ENCODE measurements at places on chromosomes 5 and 9. TPM values are rescaled to one million over a fixed set of nuclear protein-coding genes. Genes with fewer than 3 reads are reported as not detected.

DNA sequence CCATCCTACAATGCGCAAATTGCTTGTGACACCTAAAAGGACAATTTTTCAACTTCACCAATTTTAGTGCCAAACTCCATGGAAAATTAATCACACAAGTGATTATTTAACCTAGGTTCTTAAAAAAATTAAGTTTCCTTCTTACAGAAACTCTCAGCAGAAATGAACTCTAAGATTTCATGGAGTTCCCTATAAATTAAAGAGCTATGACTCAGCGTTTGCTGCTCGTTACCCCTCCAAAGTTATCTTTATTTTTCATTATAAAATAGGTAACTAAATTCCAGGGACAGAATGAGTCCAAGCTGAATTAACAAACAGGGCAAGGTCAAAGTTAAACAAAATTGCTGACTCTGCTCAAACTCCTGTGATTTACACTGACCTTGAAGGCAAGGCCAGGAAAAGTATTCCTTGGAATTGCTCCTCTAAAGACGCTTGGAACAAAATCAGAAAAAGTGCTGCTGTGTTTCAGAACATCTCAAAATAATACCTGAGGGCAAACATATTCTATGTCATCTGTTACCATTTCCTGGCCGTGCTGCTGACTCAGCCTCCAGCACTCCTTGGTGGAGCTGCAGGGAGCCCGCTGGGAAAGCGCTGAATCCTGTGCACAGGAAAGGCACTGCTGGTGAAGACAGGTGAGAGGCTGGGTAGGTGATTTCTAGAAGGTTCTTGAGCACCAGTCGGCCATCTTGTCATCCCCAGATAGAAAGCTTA, 2.5 kb upstream of the CMBL start:
- no peaks in the 10 kb centered on the region for H3K4me1 ChIP-seq
- DNase-seq: peak; percentile 53
- peak overlapping the region; percentile 8 for H3K27ac ChIP-seq
- no peaks in the 10 kb centered on the region for H3K36me3 ChIP-seq
- H3K4me3 ChIP-seq: no peak overlapping the region

Gene DOCK2
- total RNA-seq: 4.8 TPM

Gene TOPORS
- 17.4 TPM for total RNA-seq

Gene HEXB
- total RNA-seq: 173 TPM

Gene USP20
- total RNA-seq: 20.0 TPM

DNA sequence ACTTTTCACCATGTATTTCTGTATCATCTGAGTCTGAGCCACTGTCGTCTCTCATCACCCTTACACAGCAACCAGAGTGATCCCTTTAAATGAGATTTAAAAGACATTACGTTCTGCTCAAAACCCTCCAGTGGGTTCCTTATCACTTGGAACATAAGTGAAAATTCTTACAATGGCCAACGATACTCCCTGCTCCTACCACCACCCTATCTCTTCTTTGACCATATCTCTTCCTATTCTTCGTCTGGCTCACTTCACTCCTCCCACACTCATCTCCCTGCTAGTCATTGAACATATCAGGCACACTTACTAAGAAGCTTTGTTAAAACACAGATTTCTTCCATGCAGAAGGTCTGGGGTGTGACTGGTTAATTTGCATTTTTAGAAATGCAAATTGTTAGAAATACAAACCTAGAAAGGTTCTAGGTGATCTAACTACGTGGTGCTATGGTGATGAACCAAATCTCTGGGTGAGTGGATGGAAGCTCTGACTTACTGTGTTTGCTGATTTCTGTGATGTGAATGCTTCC, 166.6 kb upstream of the CD180 start:
- no peaks in the 10 kb centered on the region for H3K27me3 ChIP-seq
- no peak for DNase-seq
- H3K27ac ChIP-seq: no peak overlapping the region
- no peaks in the 10 kb centered on the region for H3K36me3 ChIP-seq
- no peak overlapping the region for H3K4me3 ChIP-seq

- DNase-seq: no peak
- H3K27ac ChIP-seq: no peak overlapping the region
- peaks cover under 1% of the 10 kb centered on the region for H3K4me1 ChIP-seq
- no peaks in the 10 kb centered on the region for H3K36me3 ChIP-seq
These were observed 1061.3 kb upstream of the DMAC1 start for GRCh38 chr9:8860925-8861324.

Gene KIF12
- total RNA-seq: 33.8 TPM

DNA sequence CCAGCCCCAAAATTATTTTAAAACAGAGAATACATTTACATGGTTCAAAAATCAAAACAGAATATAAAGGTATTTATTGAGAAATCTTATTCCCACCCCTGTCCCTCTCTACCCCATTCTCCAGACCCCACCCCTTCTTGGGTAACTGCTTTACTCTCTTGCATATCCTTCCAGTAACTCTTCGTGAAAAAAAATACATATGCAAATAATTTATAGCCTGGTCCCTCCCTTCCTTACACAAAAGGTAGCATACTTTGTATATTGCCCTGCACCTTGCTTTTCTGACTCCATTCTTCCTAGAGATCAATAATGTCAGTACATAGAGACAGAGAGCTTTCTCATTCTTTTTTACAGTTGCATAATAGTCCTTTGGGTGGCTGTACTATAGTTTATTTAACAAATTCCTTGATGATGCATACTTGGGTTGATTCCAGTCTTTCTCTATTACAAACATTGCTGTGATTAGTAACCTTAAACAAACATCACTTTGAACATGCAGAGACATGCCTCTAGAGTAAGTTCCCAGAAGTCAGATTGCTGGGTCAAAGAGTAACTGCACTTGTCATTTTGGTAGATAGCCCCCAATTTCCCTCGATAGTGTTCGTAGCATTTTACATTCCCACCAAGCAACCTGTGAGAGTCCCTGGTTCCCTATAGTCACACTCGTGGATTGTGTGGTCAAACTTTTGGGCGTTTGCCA, 47.9 kb downstream of the STOM start:
- peaks cover 10% of the 10 kb centered on the region for H3K36me3 ChIP-seq
- H3K27ac ChIP-seq: peak overlapping the region; percentile 53
- H3K27me3 ChIP-seq: no peaks in the 10 kb centered on the region
- no peak overlapping the region for H3K4me3 ChIP-seq

DNA sequence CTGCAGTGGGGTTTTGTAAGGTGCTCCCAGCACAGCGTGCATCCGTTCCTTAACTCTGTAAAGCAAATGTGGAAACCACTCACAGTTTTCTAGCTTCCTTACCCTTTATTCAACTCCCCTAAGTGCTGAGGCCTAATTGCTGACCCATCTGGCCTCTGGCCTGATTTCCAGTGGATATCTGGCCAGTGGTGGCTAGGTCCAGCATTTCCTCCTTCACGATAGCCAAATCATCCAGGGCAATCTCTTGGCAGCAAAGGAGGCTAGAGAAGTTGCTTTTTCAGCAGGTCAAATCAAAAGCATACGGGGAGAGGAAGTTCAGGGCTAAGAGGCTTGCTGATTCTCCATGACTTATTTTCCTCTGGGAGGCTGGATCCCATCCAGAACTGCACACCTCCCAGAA, 286.3 kb upstream of the VLDLR start:
- H3K4me1 ChIP-seq: no peaks in the 10 kb centered on the region
- no peaks in the 10 kb centered on the region for H3K27me3 ChIP-seq
- H3K27ac ChIP-seq: no peak overlapping the region
- no peak overlapping the region for H3K4me3 ChIP-seq
- no peak for DNase-seq

DNA sequence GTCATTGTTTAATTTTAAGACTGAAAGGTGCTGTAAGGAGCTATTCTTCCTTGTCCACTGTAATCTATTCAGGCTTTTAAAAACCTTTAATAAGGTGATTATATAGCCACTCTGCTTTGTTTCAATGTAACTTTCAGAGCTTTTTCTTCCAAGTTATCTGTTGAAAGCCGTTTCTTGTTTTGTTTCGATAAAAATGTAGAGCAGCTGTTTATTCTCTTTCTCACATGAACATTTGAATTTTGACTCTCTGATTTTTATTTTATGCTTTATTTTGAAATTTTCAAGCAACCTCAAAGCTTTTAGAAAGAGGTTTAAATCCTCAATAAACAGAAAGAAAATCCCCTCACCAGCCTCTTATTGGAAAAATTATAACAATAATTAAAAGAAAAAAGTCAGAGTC, 47.2 kb downstream of the CPEB4 start:
- H3K36me3 ChIP-seq: no peaks in the 10 kb centered on the region
- no peaks in the 10 kb centered on the region for H3K27me3 ChIP-seq
- H3K27ac ChIP-seq: no peak overlapping the region
- DNase-seq: no peak
- no peaks in the 10 kb centered on the region for H3K4me1 ChIP-seq

- H3K27me3 ChIP-seq: no peaks in the 10 kb centered on the region
- H3K27ac ChIP-seq: no peak overlapping the region
- no peaks in the 10 kb centered on the region for H3K36me3 ChIP-seq
- no peak for DNase-seq
These were observed 83.0 kb downstream of the MARCHF3 start for GRCh38 chr5:126947146-126948010.

- DNase-seq: no peak
- H3K4me1 ChIP-seq: no peaks in the 10 kb centered on the region
- no peak overlapping the region for H3K27ac ChIP-seq
- H3K4me3 ChIP-seq: no peak overlapping the region
- H3K36me3 ChIP-seq: no peaks in the 10 kb centered on the region
These were observed 13.2 kb downstream of the GPSM1 start for GRCh38 chr9:136340356-136341041.

DNA sequence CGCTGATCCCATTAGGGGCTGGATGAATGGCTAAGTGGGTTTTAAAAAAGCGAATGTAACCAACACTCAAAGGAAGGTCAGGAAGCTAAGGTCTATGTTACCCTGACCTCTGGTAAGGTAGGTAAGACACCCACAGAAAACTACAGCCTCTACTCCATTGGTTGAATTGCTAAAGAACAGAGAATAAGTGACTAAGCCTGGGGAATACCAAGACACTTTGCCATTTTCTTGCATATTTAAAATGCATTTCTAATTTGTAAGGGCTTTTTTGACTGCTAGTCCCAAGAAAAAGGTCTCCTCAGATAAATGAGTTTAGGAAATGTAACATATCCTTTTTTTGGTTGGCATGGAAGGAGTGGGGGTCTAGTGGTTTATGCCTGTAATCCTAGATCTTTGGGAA, 368.7 kb downstream of the BNC2 start:
- no peaks in the 10 kb centered on the region for H3K36me3 ChIP-seq
- no peaks in the 10 kb centered on the region for H3K4me1 ChIP-seq
- no peak overlapping the region for H3K4me3 ChIP-seq
- H3K27ac ChIP-seq: no peak overlapping the region
- no peak for DNase-seq

Gene TMEM252
- total RNA-seq: not detected

DNA sequence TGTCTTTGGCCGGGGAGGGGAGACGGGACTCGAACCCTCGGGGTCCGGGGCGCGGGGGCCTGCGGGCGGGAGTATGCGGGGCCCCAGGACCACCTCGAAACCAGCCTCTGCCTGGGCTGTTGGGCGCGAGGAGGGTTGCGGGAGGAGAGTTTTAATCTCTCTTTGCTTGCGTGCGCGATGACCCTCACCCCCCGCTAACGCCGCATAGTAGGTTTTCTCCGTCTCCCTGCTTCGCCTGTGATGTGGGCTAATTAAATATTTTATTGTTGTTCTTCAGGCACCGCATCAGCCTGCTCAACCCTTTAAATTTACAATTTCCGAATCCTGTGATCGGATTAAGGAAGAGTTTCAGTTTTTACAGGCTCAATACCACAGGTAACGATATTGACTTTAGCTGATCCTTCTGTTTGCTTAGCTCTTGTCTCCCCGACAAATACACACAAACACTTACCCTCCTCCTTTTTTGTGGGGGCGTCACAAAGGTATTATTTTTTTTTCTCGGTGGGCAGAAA, 1.7 kb downstream of the TLE4 start:
- peak; percentile 39 for DNase-seq
- H3K4me3 ChIP-seq: peak overlapping the region; percentile 93
- peaks cover 9% of the 10 kb centered on the region for H3K27me3 ChIP-seq

DNA sequence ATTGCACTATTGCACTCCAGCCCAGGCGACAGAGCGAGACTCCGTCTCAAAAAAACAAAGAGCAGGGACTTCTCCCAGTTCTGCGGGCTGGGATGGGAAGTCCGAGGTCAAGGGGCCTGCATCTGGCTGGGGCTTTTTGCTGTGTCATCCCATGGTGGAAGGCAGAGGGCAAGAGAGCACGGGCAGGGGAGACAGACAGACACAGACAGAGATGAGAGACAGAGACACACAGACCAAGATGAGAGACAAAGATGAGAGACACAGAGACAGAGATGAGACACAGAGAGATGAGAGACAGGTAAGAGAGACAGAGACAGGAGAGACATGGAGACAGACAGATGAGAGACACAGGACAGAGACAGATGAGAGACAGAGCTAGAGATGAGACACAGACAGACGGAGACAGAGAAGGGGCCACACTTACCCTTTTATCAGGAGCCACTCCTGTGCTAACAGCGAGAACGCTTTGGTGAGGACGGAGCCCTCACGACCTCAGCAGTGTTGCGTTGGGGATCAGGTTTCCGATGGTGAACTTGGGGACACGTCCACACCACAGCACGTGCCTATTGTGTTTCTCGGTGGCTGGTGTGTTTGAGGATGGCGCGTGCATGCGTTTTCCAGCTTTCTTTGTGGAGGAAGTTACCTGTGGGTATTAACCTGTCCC, 8.9 kb upstream of the TOR4A start:
- no peaks in the 10 kb centered on the region for H3K27me3 ChIP-seq
- H3K36me3 ChIP-seq: peaks cover 14% of the 10 kb centered on the region
- no peak for DNase-seq
- peak overlapping the region; percentile 40 for H3K27ac ChIP-seq
- peaks cover 12% of the 10 kb centered on the region for H3K4me1 ChIP-seq
- H3K4me3 ChIP-seq: peak overlapping the region; percentile 1

- H3K36me3 ChIP-seq: no peaks in the 10 kb centered on the region
- DNase-seq: no peak
- no peaks in the 10 kb centered on the region for H3K27me3 ChIP-seq
- H3K27ac ChIP-seq: no peak overlapping the region
These were observed 5.6 kb upstream of the GPX3 start for GRCh38 chr5:151014680-151015343.

Gene ANKRD33B
- total RNA-seq: 0.66 TPM

GRCh38 chr5:145396888-145397287, 438.3 kb downstream of the PRELID2 start:
- no peak for DNase-seq
- no peaks in the 10 kb centered on the region for H3K4me1 ChIP-seq
- no peaks in the 10 kb centered on the region for H3K36me3 ChIP-seq
- H3K4me3 ChIP-seq: no peak overlapping the region
- no peak overlapping the region for H3K27ac ChIP-seq

- no peaks in the 10 kb centered on the region for H3K27me3 ChIP-seq
- peak overlapping the region; percentile 47 for H3K27ac ChIP-seq
- no peak overlapping the region for H3K4me3 ChIP-seq
- H3K36me3 ChIP-seq: no peaks in the 10 kb centered on the region
- peaks cover 35% of the 10 kb centered on the region for H3K4me1 ChIP-seq
These were observed 2.5 kb upstream of the ST6GALNAC4 start for GRCh38 chr9:127919253-127919815.

- H3K27ac ChIP-seq: no peak overlapping the region
- no peaks in the 10 kb centered on the region for H3K36me3 ChIP-seq
- DNase-seq: no peak
- H3K4me3 ChIP-seq: no peak overlapping the region
These were observed 119.2 kb upstream of the SV2C start for GRCh38 chr5:75964008-75964407.

Gene DNAH5
- total RNA-seq: 0.11 TPM

- H3K36me3 ChIP-seq: no peaks in the 10 kb centered on the region
- H3K4me1 ChIP-seq: no peaks in the 10 kb centered on the region
- no peak overlapping the region for H3K27ac ChIP-seq
- DNase-seq: no peak
- H3K4me3 ChIP-seq: no peak overlapping the region
- H3K27me3 ChIP-seq: no peaks in the 10 kb centered on the region
These were observed 244.0 kb downstream of the ARHGAP26 start for GRCh38 chr5:143014017-143014651.
